Fibroblast of lung (primary cell): ENCODE measurements at places on chromosomes 2 and 18.

- no peak for DNase-seq
Measured at GRCh38 chr2:84716564-84716963, 164.3 kb downstream of the TRABD2A start.

DNA sequence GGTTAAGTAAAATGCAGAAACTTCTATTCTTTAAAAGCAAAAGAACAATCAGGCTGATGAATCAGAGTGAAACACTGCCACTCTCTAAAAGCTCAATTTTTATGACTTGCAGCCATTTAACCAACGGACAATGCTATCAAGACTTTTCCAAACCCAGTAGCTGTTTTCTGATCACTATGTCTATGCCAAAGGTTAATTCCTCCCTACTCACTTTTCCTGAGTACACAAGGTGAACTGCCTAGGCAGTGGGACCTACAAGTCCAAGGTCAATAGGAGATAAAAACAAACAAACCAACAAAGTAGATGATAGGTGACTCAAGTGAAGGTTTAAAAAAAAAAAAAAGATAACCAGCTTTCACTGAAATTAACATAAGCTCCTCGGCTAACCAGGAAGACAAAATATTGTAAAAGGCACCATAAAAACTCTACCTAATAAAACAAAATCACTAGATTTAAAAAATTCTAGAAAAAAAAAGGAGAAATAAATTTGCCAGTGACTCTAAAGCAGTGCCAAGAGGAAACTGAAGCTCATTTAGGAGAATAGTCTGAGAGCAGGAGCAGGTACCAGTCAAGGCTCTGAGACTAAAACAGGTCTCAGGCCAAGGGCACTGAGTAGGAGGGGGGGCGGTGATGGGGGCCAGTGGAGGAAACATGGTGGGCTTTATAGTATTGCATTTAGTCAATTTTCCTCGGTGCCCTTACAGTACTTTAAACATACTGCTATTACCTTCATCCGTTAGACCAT lies 134.1 kb upstream of the DLGAP1 start:
- DNase-seq = no peak

- DNase-seq = peak; percentile 79
Measured at GRCh38 chr18:35387152-35387571, 10.0 kb upstream of the ZNF396 start.

DNA sequence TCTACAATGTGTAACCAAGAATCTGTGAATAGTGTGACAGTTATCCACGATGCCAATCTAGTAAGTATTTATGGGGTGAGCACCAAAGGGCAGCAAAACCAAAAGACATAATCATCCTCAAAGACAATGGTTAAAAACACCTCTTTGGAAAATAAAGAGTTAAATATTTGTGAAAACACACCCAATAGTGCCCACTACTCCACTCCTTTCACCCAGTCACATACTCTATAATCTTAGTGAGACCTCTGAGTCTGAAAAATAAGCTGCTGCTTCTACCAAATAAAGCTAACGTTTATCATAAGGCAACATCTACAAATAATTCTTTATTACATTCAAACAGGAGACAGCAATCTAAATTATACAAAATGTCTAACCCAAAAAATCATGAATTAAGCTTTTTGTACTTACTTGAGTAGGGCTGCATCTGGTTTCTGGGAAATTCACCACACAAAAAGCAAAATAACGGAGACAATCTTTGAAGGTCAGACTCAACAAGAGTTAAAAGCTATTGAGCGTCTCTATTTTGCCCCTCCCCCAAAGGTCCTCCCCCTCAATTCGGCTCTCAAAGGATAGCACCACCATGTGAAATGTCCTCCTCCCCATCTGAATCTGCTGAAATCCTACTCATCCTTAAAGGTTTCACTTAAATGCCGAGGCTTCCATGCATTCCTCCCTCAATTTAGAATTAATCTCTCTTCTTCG lies 2.0 kb downstream of the RAPH1 start:
- DNase-seq = peak; percentile 65

GRCh38 chr2:120241684-120242083 lies 11.0 kb upstream of the RALB start:
- no peak for DNase-seq

GRCh38 chr2:118223992-118224894 lies 136.0 kb downstream of the INSIG2 start:
- peak; percentile 22 for DNase-seq

- DNase-seq = peak; percentile 54
Measured at GRCh38 chr2:223056701-223057418, 4.9 kb downstream of the KCNE4 start.

DNA sequence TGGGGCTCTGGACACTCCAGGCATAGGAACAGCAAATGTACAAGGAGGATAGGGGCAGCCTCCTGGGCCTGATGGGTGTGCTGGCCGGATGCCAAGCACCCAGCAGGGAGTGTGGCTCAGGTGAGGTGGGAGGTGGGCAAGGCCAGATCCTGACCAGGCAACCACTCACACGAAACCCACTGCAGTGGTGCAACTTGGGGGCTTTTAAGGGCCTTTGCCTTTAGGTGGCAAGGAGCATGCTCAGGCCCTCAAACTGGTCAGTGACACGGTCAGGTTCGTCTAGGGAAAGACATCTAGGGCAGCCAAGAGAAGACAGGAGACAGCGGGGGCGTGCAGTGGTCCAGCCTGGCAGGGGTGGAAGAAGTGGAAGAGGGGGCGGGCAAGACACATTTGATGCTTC lies 18.4 kb upstream of the TEX51 start:
- no peak for DNase-seq

GRCh38 chr2:946073-946948 lies 4.3 kb upstream of the SNTG2 start:
- no peak for DNase-seq

DNA sequence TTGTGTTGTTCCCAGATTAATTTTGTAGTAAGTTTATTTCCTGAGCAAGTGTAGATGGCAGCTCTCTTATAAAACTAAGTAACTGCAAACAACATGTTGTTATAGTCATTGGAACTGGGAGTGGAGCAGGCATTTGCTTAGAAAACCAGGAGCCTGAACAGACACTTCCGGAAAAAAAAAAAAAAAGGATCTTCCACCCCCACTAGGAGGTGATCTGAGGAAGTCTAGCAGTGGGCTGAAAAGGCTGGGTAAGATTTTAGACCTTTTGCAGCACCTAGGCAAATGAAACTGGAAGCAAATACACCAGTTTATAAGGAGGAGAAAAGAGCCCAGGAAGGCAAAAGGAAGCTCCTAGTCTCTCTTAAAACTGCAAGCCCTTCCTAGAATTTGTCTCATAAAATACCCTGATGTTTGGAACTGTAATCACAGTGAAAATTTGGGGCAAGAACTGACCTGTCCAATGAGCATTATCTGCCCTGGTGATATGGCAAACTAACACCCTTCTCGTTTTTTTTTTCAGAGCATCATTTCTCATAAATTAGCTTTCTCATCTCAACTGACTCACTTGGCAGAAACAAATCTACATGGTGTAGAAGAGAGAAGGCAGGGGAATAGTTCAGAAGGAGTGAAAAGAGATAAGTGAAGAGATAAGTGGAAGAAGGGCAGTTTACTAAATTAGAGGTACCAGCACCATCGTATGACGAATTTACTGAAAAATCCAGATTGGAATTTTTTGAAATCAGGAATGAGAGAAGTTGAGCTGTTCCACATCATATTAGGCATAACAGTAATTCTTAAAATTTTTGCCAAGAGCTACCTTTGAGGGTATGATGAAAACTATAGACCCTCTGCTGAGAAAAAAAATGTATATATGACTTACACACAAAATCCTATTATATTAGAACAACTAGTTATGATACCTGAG lies 4.2 kb upstream of the CCNYL1 start:
- no peak for DNase-seq

GRCh38 chr18:22678486-22678885 lies 254.6 kb upstream of the RBBP8 start:
- no peak for DNase-seq

GRCh38 chr2:218577482-218578220 lies 9.0 kb downstream of the CNOT9 start:
- DNase-seq = no peak

DNA sequence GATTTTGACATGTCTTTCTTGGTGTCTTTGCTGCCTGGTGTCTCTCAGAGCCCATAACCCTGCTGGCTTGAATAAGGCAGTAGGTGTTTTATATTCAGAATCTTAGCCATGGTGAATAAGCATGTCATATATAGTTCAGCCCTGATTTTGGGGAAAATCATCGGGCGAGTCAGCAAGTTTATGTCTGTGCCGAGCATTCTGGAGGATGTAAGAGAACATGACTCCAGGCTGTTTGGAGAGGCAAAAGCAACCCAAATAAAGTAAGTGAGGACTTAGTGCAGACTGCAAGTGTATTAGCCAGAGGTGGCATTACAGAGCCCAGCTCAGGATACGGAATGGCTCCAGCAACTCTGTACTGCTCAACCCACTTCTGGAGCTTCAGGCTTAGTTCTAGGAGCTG lies 50.3 kb downstream of the TCF7L1 start:
- peak; percentile 32 for DNase-seq

DNA sequence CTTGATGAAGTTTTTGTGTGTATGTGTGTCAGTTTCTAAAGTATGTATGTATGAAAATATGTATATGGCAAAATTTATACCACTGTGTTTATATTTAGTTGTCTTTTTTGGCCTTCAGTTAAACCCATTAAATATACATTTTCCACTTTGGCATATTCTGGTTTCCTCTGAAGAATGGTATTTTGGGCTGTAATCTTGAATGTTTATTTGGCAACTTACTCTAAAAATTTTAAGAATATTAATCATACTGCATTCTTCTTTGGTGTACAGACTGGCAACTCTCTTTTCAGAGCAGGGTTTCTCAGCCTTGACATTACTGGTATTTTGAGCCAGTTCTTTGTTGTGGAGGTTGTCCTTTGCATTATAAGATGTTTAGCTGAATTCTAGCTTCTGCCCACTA lies 27.9 kb upstream of the CCBE1 start:
- DNase-seq = peak; percentile 40
